ENCODE measurements at places on chromosomes 7 and 10.

DNA sequence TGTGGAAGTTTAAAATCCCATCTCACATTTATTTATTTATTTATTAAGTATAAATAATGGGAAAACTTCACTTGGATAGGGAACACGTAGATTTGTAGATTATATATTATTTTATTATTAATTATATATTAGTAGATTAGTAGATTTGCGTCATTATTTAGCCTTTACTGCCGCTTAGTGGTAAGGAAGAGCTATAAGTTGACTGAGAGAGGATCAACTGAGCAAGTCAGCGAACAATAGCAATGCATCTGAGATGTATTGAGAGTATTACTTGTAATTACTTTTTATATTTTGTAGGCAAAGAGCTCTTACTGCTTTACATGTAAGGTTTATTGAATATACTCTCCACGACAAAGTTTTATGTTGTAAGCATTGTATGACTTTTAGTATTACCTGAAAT, 244.5 kb upstream of the ANKRD30A start:
- no peak for DNase-seq

DNA sequence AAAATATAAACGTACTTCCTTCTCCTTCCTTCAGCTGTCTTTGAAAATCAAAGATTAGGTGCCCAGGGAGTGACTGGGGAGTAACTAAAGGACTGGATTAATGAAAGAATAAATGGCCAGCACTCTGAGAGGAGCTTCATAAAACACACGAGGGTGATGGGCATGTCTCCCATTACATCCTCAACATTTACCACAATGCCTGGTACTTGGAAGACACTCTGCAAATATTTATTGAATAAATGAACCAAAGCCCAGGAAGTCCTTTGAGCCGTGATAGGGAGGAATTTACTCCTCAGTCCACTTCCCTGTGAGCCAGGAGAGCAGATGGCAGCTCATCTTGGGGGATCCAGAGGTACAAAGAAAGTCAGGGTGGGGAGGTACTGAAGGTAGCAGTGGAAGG, 96.3 kb downstream of the RAB11FIP2 start:
- no peak for DNase-seq

GRCh38 chr10:93596539-93596938, 4.5 kb downstream of the RBP4 start:
- DNase-seq: no peak

GRCh38 chr7:81158189-81158588, 239.3 kb upstream of the SEMA3C start:
- no peak for DNase-seq

- DNase-seq: no peak
Measured at GRCh38 chr7:82166260-82167015, 277.1 kb downstream of the CACNA2D1 start.

DNA sequence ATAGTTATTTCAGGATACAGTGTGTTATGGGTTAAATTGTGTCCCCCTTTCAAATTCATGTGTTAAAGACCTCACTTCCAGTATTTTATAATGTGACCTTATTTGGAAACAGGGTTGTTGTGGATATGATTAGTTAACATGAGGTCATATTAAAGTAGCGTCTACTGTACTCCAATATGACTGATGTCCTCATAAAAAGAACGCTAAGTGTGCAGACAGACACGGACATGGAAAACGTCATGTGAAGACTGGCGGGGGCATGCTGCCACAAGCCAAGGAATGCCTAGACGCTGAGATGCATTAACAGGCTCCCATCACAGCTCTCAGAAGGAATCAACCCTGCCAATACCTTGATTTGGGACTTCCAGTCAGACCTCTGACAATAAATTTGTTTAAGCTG, 1.5 kb upstream of the WDR37 start:
- no peak for DNase-seq

- no peak for DNase-seq
Measured at GRCh38 chr7:26664735-26665416, 199.5 kb downstream of the SKAP2 start.

GRCh38 chr7:139588632-139589031, 65.1 kb downstream of the CLEC2L start:
- DNase-seq: no peak

DNA sequence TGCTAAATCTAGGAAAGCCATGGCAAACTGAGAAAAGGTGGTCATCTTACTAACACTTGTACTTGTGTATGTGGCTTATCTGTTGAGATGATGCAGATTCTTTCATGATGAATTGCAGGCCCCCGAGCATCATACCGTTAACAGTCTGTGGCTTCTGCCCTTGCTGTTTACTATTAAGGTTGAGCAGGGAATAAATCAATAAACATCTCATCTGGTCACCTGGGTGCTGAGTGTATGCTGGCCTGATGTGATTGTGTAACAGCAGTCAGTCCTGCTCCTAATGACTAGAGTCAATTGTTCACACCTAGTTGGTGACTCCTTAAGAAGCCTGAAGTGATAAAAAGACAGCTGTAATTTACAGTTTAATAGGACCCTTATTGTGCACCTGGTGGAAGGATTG, 8.3 kb upstream of the GNAT3 start:
- no peak for DNase-seq

GRCh38 chr10:17213646-17214349, 12.3 kb upstream of the TRDMT1 start:
- no peak for DNase-seq

DNA sequence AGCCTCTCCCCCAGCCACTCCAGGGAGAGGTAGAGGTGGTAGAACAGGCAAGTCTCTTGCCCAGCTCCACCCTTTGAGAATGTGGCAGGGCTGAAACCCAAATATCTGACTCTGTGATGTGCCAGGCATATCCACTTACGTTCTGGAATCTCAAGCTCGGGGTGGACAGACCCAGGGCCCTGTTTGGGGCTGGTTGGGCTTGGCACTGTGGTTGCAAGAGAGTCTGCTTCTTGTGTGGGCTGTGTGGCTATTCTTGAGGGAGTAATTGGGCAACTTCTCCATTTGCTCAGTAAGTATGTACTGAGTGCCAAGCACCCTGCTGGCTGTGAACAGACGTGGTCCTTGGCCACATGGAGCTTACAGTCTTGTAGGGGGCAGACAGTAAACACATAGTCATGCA, 4.7 kb downstream of the UBTD1 start:
- no peak for DNase-seq

DNA sequence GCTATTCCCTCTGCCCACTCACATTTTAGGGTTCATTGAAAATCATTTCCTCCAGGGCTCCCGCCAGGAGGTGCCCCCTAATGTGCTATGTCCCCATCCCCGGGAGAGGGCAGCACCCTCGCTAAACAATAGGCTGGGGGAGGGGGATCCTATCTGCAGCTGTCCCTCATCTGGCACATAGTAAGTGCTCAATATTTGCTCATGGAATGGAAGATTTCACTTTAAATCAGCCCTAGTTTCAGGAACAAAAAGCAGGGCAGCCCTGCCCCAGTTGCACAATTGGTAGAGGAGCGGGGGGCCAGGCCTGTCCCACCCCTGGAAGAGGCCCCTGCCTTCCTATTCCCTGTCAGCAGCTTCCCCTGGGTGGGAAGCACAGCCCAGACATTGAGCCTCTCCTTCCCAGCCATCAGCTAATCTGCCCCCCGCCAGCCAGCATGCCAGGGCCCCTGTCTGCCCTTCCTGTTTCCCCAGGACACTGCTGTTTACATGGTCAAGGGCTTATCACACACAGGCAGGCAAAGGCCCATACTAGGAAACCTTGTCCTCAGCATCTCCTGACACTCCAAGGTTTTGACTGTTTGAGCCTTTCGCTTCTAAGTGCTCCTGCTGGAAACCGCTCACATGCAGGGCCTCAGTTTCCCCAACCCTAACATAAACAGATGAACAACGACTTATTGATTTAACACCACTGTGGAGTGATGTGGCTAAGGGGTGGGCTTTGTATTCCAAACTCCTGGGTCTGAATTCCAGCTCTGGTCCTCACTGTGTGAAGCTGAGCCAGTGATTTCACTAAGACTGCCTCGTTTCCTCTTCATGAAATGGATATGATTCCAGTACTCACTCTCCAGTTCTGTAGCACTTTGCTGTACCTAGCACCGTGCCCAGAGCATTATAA, 130.7 kb upstream of the ZMIZ1 start:
- DNase-seq: no peak

DNA sequence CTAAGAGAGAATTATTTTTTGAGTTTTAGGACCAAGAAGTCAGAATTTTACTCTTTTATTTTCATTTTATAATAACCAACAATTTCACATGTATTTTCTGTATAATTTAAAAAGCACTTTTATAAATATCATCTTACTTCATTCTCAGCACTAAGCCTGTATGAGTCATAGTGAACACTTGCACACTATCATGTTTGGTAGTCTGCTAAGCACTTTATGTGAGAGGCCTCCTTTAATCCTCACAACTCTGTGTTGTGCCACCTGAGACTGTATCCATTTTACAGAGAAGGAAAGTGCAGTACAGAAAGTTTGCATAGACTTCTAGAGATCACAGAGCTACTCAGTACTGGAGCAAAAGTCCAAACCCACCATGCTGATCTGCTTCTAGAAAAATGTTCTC, 939.6 kb downstream of the NRG3 start:
- DNase-seq: no peak

DNA sequence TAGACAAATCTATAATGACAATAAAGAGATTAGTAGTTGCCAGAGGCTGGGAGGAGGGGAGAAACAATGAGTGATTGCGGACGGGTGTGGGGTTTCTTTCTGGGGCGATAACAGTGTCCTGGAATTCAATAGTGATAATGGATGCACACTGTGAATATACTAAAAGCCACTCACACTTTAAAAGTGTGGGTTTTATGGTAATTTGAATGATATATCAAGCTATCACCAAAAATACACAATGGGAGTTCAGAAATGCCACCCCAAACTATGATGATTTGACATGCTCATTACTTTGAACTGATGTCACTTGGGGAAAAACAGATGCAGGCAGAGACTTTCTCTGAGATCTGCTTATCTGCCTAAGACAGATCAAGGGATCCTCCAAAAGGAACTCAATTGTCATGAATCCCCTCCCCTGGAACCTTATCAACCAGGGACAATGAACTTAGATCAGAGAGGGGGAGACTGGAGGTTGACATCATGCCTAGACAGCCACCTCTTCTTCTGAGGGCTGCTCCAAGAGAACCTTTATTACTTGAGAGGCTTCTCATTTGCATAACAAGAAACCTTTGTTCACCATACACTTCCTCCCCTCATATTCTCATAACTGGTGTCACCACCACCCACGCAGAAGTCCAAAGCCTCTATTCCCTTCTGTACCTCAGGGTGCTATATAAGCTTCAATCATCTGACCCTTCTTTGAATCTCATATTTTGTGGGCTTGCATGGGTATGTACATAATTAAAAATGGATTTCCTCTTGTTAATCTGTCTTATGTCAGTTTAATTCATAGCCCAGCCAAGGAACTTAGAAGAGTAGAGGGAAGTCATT, 14.8 kb upstream of the ZC3HAV1 start:
- no peak for DNase-seq

DNA sequence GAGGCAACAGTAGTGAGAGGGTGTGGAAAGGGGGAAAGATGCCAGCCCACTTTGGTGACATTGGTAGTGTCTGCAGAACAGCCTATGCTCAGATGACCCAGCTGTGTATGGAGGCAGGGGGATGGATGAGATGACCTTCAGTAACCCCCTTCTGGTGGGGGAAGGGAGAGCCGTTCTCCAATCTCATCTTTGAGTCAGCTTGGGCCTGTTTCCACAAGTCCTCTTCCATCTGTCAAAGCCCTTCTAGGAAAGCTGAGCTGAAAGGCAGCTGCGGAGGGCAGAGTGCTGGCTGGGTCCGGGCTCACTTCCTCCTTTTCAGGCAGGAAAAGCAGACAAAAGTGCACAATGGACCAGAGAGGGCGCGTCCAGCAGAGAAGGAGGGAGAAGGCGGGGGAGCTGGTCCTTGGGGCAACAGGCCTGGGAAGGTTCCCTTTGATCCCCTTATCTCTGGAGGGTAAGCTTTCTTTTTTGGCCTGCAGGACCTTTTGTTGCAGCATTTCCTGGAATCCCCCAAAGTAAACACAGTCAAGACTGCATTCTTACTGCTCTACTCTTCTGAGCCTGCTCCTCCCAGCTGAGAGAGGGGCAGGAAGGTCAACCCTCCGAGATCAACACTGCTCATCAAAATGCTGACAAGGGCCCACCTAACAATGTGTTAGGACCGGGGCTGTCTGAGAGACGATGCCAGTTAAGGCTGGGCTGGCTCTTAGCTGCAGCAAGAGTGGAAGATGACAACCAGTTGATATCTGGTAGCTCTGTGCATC, 1.2 kb upstream of the LRMDA start:
- DNase-seq: no peak

GRCh38 chr10:14563076-14563336, 211.7 kb downstream of the FAM107B start:
- no peak for DNase-seq

DNA sequence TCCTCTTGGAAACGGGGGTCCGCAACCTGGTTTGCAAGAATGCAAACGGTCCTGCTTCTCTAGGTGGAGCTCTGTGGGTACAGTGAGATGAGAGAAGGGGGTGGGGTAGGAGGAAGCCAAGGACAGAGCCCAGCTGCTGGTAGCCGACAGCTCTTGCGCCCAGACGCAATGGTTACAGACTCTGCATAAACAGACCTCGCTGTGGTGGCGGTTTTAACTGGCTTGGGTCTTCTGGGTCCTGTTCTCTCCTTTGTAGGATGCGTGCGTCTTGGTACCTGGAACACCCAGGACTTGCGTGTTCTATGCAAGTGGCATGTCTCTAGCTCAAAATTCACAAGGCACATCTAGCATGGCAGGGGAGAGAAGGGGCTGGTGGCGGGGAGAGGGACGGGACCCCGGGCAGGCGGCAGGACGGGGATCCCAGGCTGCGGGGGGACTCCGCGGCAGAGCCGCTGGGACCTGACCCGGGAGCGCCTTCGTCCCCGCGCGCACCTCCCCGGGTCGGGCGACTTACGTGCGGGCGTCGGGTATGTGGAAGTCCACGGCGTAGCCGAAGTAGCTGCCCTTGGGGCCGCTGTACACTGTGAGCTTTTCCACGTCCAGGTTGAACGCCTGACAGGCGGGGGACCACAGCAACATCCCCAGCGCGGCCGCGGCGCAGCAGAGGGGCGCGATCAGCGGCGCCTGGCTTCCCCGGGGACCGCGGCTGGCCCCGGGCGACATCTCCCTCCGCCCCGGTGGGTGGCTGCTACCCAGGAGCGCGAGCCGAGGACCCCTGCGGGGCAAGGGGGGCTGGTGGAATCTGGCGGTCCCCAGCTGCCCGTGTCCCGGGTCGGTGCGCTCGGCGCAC, 448 bp downstream of the ITGA8 start:
- DNase-seq: peak; percentile 6

DNA sequence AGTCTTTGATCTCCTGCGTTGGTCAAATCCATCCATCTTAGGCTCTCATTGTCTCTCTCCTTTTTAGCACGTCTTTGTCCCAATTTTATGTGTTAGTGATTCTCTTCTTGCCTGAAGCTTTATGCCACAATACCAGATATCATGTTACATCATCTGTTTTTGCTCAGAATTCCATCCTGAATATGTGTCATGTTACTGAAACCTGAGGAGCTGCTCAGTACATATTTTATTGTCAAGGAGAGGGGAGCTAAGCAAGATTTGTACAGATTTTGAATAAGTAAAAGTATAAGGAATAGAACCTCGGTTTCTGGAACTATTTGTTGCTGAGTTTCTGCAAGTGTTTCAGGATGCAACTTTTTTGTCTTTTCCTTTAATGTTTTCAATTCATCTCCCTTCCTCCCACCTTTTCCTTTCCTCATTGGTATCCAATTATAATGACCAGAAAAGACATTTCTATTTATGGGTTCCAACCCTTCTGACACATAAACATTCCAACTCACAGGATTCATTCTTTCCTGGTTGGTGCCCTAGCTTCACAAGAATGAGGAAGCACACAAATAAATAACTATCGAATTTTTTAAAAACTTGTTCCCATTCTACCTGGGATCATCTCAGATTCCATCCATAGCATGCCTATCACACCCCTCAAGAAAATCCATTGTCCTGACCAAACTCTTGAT, 291.8 kb downstream of the CRPPA start:
- DNase-seq: no peak
